Activated naive CD8-positive, alpha-beta T cell treated with anti-CD3 and anti-CD28 coated beads for 36 hours (primary cell): ENCODE measurements at places on chromosomes 5 and 9. TPM values are rescaled to one million over a fixed set of nuclear protein-coding genes. Genes with fewer than 3 reads are reported as not detected.

DNA sequence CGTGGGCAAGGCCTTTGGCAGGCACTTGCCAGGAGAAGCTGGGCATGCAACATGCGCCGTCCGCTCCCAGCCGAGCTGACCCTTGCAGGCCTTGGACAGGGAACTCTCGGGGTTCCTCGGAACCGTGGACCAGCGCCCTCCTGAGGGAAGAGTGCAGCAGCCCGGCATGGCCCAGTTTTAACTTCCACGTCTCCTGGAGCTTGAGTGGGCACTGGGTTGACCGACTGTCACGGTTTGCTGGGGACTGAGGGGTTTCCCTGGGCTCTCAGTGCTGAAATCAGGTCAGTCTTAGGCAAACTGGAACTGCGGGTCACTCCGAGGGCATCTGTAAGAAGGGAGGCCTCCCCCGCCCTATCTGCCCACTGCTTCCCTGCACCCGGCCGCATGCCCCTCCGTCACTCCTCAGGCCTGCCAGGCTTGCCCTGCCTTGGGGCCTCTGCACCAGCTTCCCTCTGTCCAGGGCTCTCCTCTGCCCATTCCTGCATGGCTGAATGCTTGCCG lies 87.0 kb upstream of the PHYKPL start:
- no peak for DNase-seq

DNA sequence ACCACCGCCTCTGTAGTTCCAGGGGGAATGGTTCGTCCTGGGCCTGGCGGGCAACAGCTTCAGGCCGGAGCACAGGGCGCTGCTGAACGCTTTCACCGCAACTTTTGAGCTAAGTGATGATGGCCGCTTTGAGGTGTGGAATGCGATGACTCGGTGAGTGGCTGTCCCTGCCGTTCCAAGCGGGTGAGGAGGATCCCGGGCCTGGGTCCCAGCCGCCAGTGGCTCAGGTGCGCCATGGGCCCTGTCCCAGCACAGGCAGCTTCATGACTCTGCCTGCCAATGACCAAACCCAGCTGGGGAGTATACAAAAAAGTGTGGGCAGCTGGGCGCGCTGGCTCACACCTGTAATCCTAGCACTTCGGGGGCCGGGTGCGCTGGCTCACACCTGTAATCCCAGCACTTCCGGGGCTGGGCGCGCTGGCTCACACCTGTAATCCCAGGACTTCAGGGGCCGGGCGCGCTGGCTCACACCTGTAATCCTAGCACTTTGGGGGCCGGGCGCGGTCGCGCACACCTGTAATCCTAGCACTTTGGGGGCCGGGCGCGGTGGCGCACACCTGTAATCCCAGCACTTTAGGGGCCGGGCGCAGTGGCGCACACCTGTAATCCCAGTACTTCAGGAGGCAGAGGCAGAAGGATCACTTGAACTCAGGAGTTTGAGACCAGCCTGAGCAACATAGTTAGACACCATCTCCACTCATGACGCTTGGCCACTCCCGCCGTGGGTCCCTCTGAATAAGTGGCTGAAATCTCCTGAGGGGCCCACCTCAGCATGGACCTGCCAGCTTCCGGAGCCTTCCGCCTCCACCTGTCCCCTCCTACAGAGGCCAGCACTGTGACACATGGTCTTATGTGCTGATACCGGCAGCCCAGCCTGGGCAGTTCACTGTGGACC lies 1.1 kb downstream of the LCN12 start:
- no peak for DNase-seq

DNA sequence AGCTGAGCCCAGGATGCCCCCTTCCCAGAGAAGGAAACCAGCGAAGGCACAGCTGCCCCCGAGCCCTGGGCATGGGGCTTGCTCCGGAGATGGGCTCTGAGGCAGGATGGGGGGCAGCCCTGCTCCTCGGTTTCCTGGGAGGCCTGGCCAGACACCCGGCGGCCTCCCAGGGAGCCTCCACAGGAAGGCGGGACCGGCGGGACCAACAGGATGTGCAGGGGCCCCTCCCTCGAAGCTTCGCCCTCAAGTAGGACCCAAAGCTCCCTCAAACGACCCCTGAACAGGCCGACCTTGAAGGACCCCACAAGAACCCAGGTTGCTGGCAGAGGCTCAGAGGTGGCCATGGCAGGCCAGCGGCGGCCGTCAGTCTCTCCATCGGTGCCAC lies 11.7 kb downstream of the EXD3 start:
- DNase-seq, result no peak

DNA sequence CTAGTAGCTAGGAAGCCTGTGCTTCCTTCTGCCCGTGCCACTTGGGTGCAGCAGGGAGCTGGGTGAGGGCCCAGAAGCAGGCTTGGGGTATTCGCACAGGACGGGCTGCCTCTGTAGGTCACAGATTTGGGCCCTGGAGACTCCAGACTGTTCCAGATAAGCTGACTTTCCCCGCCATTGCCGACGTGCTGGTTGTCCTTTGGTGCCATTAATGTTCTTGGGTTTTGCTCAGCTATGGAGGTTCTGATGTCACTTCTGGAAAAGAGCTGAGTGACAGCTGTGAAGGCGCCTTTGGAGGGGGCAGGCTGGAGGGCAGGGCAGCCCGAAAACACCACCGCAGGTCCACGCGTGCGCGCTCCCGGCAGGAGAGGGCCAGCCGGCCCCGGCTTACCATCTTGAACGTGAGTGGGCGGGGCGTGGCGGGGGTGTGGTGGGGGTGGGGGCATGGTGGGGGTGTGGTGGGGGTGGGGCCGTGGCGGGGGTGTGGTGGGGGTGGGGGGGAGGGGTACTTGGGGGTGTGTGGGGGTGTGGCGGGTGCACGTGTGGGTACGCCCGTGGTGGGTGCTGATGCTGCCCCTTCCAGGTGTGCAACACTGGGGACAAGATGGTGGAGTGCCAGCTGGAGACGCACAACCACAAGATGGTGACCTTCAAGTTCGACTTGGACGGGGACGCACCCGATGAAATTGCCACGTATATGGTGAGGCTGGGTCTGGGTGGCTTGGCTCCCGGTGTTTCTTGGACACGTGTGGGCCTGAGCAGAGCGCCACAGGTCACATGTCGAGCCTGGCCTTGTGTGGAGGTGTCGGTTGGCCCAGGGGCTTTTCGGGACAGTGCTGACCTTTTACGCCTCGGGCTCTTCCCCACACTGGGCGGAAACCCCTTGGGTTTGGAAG lies 79.6 kb downstream of the WNK2 start:
- no peak for DNase-seq

GRCh38 chr9:8450810-8451545 lies 651.4 kb upstream of the DMAC1 start:
- DNase-seq, result no peak

DNA sequence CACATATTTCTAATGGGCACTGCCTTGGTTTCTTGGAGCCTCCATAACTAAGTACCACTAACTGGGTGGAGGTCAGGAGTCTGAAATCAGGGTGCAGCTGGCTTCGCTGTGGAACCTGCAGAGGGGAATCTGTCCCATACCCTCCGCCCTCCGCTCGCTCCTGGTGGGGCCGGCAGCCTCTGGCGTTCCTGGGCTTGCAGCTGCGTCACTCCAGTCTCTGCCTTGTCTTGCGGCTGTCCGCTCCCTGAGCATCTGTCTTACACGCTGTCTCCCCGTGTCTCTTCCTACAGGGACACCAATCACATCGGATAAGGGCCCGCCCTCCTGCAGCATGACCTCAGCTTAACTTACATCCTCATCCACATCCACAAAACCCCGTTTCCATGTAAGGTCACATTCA lies 45.4 kb downstream of the NTNG2 start:
- no peak for DNase-seq

DNA sequence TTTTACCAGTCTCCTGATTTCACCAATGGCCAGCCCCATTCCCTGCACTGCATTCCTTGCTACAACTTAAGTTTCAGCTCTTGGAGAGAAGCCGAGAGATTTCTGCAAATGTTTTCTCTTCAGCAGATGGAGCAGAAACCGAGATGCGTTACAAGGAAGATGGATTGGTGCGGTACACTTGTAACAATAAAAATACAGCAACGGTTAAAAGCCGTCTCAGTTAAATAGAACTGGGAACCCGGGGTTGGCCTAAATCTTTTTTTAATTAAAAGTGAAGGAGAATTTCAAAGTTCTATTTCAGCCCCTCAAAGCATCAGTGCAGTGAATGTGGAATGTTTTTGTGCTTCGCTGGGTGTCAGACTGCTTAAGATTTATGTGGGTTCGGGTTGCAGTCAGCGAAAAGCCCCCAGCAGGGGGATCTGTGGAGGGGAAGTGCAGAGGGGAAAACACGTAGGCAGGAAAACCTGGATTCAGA lies 19.8 kb downstream of the BRINP1 start:
- no peak for DNase-seq

GRCh38 chr5:80355686-80356085 lies 35.9 kb downstream of the SPZ1 start:
- no peak for DNase-seq

DNA sequence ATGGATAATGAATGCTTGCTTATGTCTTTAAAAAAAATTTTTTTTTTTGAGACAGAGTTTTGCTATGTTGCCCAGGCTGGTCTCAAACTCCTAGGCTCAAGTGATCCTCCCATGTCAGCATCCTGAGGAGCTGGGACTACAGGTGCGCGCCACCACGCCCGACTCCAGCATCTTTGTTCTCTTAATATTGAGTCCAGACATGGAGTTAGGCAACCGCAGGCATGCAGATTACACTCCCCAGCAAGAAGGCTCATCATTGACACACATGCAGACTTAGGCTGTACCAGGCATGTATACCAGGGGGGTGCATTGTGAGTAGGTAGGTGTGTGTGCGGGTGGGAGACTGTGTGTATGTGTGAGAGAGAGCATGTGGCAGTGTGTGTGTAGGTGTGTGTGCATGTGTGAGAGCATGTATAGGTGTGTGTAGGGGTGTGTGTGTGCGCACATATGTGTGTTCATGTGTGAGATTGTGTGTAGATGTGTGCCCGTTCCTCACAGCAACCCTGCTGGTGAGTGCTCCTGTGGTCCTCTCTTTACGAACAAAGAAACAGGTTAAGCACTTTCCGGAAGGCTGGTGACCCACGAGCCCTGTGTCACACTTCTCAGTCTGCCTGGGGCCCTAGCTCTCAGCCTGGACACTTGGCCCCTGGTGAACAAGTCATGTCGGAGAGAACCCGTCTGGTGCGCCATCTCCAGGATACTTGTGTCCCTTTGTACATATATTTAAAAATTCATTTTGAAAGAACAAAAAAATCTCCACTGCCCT lies 6.2 kb downstream of the OBP2B start:
- no peak for DNase-seq

DNA sequence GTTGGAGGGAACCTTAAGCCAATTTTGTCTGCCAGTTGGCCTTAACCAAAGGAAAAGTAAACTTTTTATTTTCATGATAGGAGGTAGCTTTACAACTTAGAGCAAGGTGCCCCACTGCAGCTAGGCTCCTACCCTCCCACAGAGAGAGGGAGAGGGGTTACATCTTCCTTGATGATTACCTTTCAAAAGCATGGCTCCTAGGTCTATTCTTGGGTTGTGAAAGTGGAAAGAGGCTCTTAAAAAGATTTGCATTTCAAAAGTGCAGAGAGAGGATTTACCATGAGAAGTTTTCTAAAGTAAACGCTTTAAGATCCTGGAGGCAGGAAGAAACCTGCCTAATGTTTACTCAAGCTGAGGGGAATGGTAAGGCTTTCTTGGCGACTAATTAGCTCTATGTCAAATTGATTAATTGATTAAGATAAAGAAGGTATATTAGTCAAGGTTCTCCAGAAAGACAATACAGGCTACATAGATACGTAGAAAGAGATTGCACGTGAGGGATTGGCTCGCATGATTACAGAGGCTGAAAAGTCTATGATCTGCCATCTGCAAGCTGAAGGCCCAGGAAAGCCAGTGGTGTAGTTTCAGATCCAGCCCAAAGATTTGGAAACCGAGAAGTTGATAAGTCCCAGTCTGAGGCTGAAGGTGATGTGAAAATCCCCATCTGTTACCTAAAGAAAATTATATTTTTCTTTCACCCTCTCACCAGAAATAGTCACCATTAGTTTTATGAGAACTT lies 333.8 kb upstream of the CTNND2 start:
- DNase-seq, result no peak

- peak; percentile 92 for DNase-seq
Measured at GRCh38 chr5:157172403-157172802, 6.3 kb upstream of the GARIN3 start.

GRCh38 chr5:30850866-30851265 lies 342.6 kb upstream of the CDH6 start:
- no peak for DNase-seq

DNA sequence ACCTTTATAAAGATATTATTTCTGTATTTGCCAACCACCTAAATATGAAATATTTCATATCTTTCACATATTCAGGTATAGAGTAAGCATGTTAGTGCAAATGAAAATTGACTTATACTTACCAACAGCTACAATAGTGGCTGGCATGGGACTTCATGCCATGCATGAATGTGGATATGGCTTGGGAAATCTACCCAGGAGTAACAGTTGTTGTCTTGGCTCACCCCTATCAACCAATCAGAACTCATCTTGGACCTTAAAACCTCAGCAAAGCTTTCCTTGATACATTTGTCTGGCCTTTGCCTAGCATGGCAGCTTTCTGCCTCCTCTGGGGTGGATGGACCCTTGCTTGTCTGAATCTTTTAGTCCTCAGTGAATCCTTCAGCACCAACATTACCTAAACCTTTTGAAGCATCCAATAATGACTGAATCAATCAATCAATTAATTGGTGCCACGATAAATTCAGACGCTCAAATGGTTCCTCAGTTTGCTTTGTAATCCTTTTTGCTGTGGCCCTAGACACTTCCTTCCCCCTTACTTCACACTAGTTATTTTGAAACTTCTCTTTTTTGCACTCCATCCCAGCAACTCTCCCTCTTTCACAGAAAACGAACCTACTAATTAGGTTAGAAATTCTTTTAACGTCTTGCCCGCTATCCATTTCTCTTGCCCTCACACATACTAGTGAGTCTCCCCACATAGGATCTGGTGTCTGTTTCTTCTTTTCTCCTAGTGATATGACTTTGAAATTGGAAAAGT lies 132.3 kb upstream of the ZNF608 start:
- DNase-seq, result no peak

GRCh38 chr9:134026981-134027380 lies 1.7 kb downstream of the BRD3OS start:
- no peak for DNase-seq

The IFNA2 gene
- total RNA-seq, result not detected

The PCDHB14 gene
- not detected for total RNA-seq

The EIF4EBP3 gene
- 15.5 TPM for total RNA-seq

The SLC34A3 gene
- not detected for total RNA-seq

The CD74 gene
- total RNA-seq, result 294 TPM

The FAM163B gene
- not detected for total RNA-seq

The NSUN2 gene
- 159 TPM for total RNA-seq

The CCL19 gene
- total RNA-seq, result not detected

The GDF9 gene
- total RNA-seq, result 0.26 TPM

The CERCAM gene
- total RNA-seq, result 1.4 TPM

The IL5 gene
- not detected for total RNA-seq

The CCNJL gene
- not detected for total RNA-seq

The TSSK1B gene
- not detected for total RNA-seq

The INSL4 gene
- not detected for total RNA-seq
